ENCODE measurements at places on chromosomes 3 and 15. TPM values are rescaled to one million over a fixed set of nuclear protein-coding genes. Genes with fewer than 3 reads are reported as not detected.

Gene PRRT3
- 33.7 TPM for total RNA-seq

Gene MAGEL2
- total RNA-seq: 4.4 TPM

Gene LRRIQ4
- not detected for total RNA-seq

Gene SLC41A3
- 114 TPM for total RNA-seq

Gene ALS2CL
- total RNA-seq: 10.4 TPM

Gene NANOGP8
- total RNA-seq: 3.9 TPM

Gene IQCF5
- not detected for total RNA-seq

Gene KLHL40
- total RNA-seq: not detected

GRCh38 chr3:32706348-32707025 is 21.5 kb downstream of the CNOT10 start:
- no peak for DNase-seq

DNA sequence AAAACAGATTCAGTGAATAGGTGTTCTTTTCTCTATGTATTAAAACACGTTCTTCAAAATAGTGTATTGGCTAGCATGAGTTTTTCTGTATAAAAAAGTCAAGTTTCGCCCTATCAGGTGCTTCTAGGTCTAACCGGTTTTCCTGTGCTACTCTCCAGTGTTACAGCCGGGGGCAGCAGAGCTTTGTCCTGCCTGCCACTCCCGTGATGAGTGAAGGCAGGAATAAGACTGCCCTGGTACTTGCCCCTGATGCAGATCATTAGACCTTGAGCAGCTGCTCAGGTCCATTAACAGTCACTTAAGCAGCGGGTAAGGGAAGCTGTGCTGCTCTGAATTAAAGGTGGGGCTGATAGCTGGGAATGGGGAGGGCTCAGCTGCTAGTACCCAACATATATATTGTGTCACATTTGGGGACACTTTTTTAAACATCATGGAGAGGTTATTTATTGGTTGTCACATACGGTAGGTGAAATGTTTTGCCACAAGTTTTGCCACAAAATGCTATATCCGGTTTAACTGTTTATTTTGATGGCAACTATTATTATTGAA is 1.3 kb upstream of the UNC13C start:
- peak; percentile 7 for DNase-seq

DNA sequence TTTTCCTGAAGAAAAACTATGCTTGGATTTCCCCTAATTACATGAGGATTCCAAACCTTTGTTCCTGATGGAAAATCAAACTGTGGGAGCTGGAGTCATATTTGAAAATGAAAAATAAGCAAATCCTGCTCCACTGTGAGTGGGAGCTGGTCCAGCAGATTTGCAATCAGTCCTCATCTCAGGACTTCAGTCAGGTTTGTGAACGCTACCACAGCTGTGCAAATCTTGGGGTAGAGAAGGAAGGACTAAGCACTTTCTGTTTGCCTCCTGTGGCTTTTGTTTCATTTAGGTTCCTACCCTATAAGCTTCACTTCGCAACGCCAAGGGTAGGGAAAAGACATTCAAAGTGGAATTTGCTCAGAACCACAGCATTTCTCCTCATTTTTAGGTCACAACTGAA is 238.2 kb downstream of the TUSC7 start:
- no peak for DNase-seq

GRCh38 chr3:8399686-8400085 is 101.9 kb upstream of the LMCD1 start:
- DNase-seq: no peak

DNA sequence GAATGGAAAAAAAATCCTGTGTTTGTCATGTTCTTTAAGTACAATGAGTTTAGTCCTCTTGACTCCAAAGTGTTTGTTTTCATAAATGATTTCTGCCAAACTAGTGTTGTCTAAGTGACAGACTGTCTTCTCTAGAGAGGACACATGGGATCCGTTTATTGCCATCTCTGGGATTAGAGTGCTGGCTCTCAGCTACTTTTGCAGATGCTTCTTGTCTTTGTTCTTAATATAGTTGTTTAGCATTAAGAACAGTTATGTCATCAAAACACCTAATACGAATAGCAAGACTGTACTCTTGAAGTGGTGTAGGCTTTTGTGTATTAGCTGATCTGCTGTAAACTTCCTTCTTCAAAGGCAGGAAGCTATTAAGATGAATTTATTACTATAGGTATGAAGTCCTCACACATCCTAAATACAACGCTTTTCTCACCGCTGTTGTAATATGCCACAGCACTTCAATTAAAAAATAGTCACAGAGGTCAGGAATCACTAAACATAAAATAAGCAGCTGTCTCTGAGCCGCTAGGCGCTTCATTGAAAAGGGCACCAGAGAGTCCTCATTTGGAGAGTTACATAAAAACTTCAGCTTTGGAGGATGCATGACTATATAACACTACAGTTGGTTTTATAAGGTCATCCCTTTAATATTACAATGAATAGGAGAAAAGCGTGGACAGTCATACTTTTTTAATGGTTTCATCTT is 128.3 kb upstream of the ZNF385D start:
- DNase-seq: no peak

- DNase-seq: no peak
Measured at GRCh38 chr3:167318306-167318705, 61.8 kb downstream of the ZBBX start.

GRCh38 chr3:11482021-11482420 is 161.7 kb downstream of the VGLL4 start:
- DNase-seq: peak; percentile 61

GRCh38 chr3:17800232-17800631 is 57.8 kb upstream of the TBC1D5 start:
- DNase-seq: no peak

DNA sequence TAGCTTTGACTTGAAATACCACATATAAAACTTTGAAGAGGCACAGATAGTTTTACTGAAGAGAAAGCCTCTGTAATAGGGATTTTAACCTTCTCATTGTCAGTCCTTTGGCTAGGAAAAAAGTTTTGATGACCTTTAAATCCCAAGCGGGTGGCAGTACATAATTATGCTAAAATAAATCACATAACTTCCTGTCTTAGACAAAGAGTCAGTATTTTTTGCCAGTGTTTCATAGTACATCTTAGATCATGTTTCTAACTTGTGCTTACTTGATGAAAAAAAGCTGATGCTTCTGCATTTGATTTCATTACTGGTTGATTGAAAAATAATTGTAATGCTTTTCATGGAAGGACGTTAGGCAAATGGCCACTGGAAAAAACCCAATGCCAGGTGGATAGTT is 5.8 kb downstream of the ST3GAL6 start:
- no peak for DNase-seq

- DNase-seq: no peak
Measured at GRCh38 chr3:167289435-167289834, 90.7 kb downstream of the ZBBX start.

GRCh38 chr15:73867956-73868355 is 5.4 kb upstream of the TBC1D21 start:
- no peak for DNase-seq

DNA sequence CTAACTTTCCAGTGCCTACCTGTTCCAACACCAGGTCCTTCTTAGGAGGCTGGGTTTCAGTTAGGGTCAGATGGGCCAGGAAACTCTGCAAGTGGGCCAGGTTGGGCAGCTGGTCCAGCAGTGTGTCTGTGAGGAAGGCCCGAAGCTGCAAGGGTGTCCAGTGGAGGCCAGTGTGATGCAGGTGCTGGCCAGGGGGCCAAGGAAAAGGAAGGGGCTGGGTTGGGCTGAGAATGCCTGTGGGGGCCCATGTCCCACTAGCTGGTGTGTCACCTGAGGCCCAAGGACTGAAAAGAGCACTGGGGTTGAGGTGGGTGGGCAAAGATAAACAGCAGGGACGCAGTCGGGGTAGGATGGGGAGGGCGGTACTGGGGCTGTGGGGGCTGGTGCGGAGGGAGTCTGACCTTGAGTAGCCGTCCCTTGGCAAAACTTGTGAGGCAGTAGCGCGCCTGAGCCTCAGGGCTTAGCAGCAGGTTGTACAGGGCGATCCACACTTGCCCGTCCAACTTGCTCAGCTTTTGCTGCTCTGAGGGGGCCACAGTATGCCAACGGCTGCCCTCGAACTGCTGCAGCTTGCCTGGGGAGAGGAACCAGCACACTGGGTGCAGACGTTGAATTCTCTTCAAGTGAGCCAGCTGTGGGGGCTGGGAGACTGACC is 1.5 kb upstream of the RASSF1 start:
- no peak for DNase-seq

DNA sequence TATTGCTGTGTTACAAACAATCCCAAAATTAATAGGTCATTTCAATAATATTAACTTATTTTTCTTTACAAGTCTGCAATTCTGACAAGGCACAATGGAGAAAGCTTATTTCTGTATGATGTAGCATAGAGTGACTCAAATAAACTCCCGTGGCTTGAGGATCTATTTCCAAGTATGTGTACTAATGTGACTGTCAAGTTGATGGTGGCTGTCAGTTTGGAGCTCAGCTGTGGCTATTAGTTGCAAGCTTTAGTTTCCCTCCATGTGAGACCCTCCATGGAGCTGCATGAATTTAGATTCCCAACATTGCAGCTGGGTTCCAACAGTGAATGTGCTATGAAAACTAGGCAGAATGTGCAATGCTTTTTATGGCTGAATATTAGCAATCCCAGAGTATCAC is 515.5 kb upstream of the GBE1 start:
- no peak for DNase-seq

DNA sequence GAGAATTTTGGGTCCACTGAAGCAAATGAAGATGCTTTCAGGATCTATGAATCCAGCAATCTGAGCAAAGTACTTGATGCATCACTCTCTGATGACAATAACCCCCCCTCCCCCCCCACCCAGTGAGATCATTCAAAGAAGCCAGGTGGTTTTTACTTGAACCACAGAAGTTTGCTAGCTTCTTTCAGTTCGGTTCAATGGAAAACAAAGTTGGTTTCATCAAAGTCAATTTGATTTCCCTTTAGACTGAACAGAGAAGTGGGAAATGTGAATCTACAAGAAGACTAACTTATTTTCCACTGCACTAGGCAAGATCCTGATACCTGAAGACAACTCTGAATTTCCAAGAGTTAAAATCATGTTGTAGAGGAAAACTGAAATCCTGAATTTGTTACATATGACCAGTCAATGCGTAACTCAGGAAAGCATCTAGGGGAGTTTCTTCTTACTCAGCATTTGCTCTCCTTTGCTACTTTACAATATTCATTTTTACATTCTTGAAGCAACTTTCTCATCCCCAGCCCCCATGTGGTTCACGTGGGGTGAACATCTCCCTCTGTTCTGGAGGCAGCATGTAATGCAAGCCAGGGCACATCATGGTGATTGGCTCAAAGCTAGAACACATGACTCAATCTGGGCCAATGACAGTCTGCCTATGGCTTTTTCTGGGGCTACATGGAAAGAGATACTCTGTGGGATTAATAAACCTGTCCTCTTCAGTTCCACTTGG is 572.6 kb downstream of the FOXP1 start:
- no peak for DNase-seq

DNA sequence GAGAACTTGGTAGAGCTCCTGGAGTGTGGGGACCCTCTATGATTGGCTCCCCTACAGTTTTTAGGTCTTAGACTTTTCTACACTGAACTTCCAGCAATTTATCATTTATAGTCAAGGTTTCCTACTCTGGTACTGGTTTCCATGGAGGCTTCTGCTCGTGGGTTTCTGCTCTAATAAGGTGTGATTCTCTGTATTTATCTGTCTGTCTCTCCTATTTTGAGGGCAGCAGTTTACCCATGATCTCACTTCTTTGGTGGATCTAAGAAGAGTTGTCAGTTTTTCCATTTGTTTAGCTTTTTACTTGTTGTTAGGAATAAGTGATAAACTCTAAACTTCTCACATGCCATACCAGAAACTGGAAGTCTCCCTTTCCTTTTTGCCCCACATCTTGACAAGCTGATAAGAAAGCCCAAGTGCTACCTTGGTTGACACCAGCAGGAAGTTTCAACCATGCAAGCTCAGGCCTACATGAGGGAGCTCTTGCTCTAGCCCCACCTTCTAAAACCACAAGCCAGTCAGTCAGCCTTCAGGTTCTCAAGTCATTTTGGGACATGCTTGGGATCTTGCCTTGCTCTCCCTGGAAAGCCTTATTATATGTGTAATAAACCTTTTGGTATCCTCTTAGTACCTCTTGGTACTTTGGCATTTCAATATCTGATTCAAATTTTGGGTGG is 10.0 kb downstream of the TIMMDC1 start:
- no peak for DNase-seq

DNA sequence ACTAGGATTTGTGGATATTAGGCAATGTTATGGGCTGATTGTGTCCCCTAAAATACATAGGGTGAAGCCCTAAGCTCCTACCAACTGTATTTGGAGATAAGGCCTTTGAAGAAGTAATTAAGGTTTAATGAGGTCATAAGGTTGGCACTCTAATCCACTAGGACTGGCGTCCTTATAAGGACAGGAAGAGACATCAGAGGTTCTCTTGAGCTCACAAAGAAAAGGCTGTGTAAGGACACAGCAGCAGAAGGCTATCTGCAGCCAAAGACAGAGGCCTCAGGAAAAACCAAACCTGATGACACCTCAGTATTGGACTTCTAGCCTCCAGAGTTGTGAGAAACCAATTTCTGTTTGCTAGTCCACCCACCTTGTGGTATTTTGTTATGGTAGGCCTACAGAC is 416.7 kb downstream of the ZBTB20 start:
- no peak for DNase-seq

- no peak for DNase-seq
Measured at GRCh38 chr3:127903611-127904375, 11.2 kb upstream of the KBTBD12 start.

- no peak for DNase-seq
Measured at GRCh38 chr3:66312039-66312438, 91.2 kb downstream of the SLC25A26 start.

DNA sequence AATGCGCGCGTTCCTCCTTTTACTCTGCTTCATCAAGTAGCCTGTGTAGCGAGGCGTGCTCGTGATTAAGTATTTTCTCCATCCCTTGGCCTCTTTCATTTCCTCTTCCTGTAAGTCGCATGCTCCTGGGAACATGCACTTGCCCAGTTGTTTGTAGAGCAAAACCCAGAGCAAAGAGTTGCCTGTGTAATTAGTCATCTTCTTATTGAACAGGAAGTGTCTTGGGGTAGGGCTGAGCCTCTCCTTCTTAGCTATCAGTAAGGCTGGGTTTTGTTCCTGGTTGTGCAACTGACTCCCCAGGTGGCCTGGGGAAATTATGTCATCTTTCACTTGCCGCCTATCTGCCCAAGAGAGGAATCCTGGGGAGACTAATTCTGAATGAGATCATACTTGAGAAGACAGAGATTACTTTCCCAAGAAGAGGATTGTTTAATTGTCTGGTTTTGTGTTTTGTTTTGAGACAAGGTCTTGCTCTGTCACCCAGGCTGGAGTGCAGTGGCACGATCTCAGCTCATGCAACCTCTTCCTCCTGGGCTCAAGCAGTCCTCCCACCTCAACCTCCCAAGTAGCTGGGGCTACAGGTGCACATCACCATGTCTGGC is 14.9 kb downstream of the LIPH start:
- DNase-seq: no peak

DNA sequence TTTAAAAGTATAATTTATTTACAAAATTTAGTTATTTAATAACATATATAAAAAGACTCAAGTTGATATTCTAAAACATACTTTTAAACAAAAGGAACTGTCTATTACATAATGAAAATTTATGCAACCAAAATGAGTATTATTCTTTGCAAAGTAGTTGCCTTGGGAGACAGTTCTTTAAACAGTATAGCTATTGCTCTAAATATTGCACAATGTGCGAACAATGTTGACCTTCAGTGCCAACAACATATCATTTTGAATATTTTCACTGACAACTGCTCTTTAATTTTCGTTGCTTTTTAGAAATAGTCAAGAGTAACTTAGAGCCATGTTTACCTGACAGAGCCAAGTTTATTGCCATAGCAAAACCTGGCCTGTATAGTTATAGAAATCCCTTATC is 124.9 kb downstream of the ZBTB20 start:
- no peak for DNase-seq

- no peak for DNase-seq
Measured at GRCh38 chr15:68425428-68426060, 6.4 kb downstream of the ITGA11 start.

- DNase-seq: no peak
Measured at GRCh38 chr3:195348426-195349115, 77.6 kb upstream of the XXYLT1 start.
